ENCODE measurements at places on chromosomes 2 and 18.

DNA sequence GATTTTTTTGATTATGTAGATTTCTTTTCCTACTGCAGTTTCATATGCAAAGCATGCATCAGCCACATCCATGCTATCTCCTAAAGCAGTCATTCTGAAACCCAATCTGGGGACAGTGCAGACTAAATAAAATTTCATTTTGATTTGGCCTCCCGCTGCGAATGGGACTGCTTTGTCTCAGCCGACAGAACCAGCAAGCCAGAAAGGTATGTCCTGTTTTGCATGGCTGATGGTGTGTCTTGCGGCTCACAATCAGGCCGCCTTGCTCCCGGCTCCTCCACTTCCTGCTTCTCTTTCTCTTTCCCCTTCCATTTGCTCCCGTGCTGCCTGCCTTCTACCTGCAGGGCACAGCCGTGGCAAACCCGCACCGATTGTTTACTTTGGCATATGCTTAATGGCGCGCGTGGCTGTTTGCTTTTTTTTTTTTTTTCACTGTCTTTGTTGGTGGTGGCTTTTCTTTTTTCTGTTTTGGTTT, 419.6 kb upstream of the POU3F3 start:
- DNase-seq: peak; percentile 65

DNA sequence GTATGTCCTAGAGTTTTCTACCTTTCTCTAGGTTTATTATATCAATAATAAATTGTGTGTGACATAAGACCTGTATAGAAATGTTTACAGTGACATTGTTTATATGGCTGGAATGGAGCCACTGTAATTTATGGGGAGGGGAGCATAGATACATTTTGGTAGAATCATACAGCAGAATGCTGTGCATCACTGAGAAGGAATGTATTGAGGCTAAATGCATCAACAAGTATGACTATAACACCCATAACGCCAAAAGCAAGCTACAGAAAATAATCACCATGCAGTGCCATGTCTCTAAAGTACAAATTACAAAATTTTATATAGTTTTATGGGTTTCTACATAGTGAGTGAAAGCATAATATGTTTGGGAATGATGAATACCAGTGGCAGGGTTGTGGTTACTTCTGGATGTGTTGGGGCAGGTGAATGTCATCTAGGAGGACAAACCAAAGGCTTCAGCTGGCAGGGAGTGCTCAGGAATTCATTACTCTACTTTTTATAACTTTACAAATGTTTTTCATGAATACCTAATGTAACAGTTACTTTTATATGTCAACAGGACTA, 226.0 kb upstream of the NETO1 start:
- no peak for DNase-seq

GRCh38 chr2:101768556-101769220, 71.2 kb downstream of the MAP4K4 start:
- DNase-seq: no peak

- DNase-seq: no peak
Observed at GRCh38 chr2:98692090-98693054, 38.6 kb downstream of the MGAT4A start.

GRCh38 chr2:232672588-232672987, 24.5 kb upstream of the GIGYF2 start:
- DNase-seq: peak; percentile 26

DNA sequence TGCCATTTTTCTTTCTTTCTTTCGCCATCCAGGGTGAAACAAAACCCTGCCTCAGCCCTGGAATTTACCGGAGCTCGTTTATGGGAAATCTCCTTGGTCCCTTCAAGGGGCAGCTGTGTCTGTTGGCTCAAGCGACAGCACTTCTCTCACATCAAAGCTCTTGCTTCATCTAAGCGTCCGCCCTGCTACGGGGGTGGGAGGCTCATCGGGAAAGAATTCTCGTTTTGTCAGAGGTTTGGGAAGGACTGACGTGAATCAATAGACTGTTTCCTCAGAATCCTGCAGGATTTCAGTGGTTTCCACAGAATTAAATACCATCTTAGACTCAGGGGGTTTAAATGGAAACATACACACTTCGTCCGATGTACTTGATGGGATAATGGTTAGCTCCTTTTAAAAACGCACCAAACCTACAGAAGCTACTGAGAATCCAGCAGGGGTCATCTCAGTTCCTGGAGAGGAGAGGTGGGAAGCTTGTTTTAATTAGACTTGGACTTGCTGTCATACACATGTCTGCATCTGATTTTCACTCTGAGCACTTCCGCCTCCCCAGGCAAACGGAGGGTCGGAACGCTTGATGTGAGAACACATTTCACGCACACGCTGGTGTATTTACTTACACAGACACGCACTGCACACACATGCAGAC, 91.6 kb downstream of the ASB1 start:
- no peak for DNase-seq

GRCh38 chr2:43110442-43110871, 115.9 kb downstream of the ZFP36L2 start:
- no peak for DNase-seq

GRCh38 chr2:241014764-241015163, 16.3 kb downstream of the SNED1 start:
- DNase-seq: no peak

GRCh38 chr2:120026890-120027289, 14.0 kb downstream of the EPB41L5 start:
- DNase-seq: no peak

Data from NCI-H1105 treated with DMSO at 0.1 percent for 48 hours (cell line).